ENCODE measurements at places on chromosomes 7 and 10.

DNA sequence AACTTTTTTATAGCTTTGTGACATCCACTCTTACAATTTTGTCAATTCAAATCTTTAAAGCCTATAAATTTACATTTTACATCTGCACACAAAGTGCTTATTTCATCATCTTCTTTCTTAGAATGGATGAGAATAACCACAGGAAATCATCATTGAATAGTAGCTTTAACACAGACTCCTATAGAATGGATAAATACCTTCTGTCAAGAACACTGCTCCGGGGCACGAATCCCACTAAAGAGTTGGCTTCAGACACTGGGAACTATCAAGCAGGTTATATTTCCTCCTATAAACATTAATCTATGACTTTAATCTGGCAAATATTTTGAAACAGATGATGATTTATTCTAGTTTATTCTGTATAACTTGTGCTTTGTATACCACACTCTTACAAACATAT, 269.7 kb upstream of the TPK1 start:
- no peak for ATAC-seq

GRCh38 chr7:104990983-104991382, 23.0 kb upstream of the KMT2E start:
- ATAC-seq: no peak

DNA sequence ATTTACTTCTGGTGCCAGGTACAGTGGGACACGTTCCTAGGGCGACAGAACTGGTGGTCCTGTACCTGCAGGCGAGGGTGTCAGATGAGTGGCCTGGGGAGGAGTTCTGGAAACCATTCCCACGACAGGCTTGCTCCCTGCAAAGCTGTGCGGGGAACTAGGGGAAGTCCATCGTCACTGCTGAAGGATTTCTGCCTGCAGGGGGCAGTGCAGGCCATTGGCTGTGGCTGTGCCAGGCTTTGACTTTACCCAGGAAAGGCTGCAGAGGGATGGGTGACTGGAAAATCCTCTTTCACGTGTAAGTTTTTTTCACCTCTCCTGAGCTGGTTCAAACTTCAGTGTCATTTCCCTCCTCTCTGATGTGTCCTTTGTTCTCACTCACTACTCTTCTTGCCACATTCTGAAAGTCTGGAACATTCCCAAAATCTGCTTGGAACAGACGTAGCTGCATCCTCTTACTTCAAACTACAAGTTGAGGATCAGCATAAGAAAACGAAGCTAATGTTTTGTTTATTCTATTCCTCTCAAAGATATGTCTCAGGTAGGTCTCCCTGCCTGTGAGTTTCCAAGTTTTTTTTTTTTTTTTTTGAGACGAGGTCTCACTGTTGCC, 126.5 kb downstream of the SH2D4B start:
- ATAC-seq: no peak

DNA sequence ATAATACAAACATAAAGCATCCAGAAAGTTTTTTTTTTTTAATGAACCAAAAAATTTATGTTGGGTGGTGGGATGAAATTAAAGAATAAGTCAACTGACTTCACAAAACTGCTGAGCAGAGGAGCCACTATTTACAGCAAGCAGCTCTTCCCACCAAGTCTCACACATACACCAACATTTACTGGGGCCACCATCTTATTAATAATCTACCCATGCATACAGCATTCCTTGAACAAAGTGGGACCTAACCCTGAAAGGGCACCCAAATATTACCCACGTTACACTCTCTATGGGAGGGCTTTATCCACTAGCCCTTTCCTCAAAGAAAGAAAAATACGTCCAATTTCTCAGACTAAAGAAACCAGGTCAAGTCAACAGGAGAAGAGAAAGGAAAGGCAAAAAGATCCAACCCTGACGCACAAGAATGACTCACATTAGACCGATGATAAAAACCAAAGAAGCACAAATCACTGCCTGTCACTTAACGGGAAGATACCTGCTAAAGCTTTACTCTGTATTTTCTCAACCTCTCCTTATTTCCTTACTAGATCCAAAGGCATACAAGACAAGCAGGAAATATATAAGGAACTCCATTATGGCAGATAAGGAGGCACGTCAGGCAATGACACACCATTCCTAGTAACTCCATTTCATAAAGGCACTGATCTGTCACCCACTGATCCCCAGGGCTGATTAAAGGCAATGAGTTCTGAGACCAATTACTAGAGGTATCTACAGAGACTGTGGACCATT, 141.8 kb upstream of the ASAH2 start:
- no peak for ATAC-seq

GRCh38 chr10:49509771-49510303, 29.1 kb downstream of the ERCC6 start:
- ATAC-seq: no peak

DNA sequence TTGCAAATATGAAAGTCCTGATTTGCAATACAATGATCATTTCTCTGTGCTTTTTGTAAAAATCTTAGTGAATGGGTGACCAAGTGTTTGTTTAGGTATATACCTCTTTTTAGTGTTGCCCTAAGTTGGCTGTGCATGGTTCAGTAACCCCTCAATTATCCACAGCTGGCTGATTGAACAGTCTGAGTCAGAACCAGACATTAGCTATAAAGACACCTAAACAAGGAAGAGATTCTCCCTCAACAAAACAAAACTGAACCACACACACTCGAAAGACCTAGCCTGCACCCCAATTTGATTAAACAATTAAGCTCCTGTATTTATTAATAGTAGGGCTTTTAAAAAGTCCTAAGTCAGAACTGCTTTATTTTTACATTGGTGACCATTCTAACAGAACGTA, 2.8 kb downstream of the RSBN1L start:
- no peak for ATAC-seq

- ATAC-seq: no peak
These were observed 1.6 kb upstream of the TEX36 start for GRCh38 chr10:125684581-125684980.

- no peak for ATAC-seq
These were observed 177.6 kb downstream of the DIP2C start for GRCh38 chr10:511849-512191.

DNA sequence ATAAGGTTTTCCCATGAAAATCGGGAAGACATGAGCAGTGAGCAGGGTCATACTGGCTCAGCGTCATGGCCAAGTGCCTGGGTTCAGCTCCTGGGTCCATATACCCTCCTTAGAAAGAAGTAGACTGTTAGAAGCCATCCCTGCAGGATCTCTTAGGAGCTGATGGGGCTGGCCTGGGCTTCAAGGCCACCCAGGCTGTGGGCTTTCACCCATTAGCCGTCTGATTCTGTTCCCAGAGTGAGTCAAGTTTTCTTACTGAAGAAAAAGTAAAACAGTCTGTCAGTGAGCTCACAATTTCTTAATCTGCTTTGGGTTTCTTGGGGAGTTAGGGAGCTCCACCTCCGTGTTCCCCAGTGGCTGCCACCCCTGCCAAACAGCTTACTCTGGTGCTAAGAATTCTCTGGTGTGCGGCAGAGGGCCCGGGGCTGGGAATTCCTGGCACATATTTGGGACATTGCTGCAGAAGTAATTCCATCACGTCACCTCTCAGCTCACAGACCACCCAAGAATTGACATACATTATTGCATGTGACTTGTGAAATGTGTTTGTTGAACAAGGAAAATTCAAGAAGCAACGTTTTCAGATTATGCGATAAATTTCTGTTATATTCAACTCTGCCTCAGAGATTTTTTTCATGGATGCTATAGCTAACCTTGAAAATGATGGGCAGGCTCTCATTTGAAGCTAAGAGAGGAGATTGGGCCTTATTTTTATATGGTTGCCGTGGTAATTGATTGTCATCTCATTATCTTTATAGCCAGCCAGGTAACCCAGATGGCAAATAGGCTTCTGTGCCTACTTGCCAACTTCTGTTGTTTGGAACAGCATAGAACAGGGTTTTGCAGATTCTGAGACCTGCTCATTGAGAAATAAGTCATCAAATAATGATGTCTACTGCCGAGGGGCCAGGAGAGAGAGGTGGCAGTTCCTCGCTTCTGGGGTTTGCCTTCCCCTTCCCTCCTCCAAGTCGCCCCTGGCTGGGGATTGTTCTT, 166.4 kb downstream of the CHN2 start:
- ATAC-seq: no peak

- no peak for ATAC-seq
These were observed 303.1 kb upstream of the NPSR1 start for GRCh38 chr7:34354899-34355298.

DNA sequence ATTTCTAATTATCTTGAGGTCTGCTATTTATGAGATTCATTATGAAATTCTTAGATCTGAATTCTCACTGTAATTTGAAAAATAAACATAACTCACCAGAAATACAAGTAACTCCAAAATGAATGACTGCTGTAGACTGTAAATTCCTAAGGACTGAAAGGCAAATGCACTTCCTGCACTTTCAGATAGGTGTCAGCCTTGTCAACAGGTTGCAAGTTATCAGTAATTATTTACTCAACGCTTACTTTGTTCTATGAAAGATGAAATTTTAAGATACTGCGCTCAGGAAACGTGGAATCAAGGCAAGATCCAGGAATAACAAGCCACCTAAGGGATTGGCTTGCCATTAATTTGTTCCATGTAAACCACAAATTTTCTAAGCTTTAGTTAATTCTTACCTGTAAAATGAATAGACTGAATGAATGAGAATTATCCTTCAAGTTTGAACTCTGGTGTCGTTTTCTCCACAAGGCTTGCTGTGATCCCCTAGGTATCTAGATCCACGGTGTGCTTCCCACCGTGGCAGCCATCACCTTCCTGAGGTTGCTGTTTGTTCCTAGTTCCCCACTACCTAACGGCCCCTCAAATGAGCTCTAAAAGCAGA, 12.6 kb downstream of the DHX32 start:
- no peak for ATAC-seq

DNA sequence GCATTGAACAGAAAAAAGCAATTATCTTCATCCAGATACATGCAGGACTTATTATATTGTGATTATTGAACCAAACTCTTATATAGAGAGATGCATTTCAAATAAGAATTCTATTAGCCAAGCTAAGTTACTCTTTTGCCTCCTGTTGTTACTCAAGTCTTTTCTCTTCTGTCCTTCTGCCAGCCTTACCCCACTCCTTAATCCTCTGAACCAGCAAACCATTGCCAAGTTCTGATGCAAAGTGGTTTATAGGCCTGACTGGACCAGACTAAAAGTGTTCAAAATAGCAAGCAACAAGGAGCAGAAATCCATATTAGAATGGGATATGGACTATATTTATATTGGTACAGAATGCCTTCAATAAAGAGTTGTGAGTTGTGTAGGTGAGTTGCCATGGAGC, 2.2 kb upstream of the SLC26A4 start:
- ATAC-seq: no peak

DNA sequence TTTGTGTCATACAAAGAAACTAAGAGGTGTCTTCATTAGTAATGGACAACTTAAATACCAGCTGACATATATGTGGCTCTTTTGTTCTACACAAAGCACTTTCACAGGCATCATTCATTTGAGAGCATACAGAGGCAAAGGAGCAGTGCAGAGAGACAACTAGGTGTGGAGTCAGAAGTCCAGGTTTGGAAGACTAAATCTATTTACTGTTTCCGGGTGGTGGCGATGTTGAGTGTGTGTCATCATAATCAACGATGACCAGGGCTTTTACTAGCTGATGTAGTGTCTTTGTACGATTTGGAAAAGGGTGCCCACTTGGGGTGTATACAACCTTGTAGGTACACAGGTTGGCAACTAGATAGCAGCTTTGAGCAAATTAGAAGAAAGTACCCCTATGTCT, 195.5 kb upstream of the CCDC6 start:
- ATAC-seq: no peak

- ATAC-seq: no peak
These were observed 93.4 kb upstream of the PDLIM1 start for GRCh38 chr10:95384011-95384704.

DNA sequence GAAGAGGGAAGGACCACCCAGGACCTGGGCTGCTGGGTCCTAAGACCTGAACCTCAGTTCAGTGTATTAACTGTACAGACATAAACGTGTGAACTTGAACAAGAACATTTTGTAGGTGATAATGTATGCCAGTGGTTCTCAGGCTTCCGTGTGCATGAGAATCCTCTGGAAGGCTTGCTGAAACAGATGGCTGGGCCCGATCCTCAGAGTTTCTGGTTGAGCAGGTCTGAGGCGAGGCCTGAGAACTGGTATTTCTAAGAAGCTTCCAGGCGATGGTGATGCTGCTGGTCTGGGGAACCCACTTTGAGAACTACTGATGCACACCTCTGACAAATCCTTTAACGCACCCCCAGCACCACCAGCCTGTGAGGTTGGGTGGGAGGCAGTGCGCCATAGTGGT, 70.4 kb downstream of the CDH23 start:
- no peak for ATAC-seq

- ATAC-seq: no peak
These were observed 133.8 kb downstream of the SEMA3A start for GRCh38 chr7:84060760-84061261.

- ATAC-seq: no peak
These were observed 57.7 kb downstream of the OSBPL3 start for GRCh38 chr7:24922099-24922773.

- ATAC-seq: peak; percentile 86
These were observed 14.4 kb downstream of the ALKBH4 start for GRCh38 chr7:102450242-102450641.

DNA sequence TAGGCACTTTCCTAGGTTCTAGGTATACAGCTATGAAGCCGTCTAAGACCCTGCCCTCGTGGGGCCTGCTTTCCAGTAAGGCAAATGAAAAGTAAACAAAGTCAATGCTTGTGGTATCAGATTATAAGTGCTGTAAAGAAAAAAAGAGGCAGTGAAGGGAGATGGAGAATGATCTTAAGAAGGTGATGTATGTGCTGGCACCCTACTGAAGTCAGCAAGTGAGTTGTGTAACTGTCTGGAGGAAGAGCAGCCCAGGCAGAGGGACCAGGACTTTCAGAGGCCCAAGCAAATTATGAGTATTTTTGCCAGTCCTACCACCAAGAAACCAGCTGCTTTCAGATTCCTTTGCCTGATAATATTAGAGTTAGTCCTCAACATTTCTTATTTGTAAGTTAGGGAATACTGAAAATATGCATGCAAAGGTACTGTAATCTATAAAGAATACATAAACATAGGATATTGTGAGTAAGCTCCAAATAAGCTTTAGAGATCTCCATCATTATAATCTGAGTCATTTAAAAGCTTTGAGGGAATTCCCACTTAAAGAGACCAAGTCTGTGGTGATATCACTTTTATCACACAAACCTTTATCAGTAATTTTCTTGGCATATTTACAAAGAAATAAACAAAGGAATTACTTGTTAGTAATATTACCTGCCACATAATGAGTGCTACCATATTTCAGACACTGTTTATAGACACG, 329.2 kb upstream of the LRGUK start:
- no peak for ATAC-seq

- no peak for ATAC-seq
These were observed 33.6 kb downstream of the SMKR1 start for GRCh38 chr7:129535896-129536295.

DNA sequence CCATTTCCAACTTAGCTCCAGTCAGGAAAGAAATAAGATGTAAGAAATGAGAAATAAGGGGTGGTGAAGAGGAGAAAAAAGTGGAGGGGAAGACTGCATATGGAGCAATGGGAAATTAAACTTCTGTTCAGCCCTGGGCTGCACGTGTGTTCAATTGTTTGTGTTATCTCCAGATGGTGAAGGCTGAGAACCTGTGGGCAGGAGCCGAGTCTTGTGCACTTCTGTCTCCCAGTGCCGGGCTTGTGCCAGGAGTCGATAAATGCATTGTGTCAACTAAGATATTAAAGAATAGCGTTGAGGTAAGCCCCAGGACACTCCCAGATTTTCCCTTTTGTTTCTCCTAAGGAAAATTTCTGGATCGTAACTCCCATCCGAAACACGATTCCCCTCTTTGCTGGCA, 98.2 kb downstream of the PRLHR start:
- ATAC-seq: no peak

All from activated CD4-positive, CD25-positive, alpha-beta regulatory T cell treated with anti-CD3 and anti-CD28 coated beads, Interleukin-2, amount 50 U/mL, for 24 hours (primary cell).